ENCODE measurements at places on chromosomes 7 and 10.

- DNase-seq: peak; percentile 81
Observed at GRCh38 chr10:26367771-26368170, 70.4 kb upstream of the APBB1IP start.

- no peak for DNase-seq
Observed at GRCh38 chr7:25843467-25843866, 308.5 kb upstream of the NFE2L3 start.

GRCh38 chr10:35783305-35783838 is 141.3 kb upstream of the FZD8 start:
- DNase-seq: peak; percentile 90

- no peak for DNase-seq
Observed at GRCh38 chr7:2203766-2204300, 28.9 kb downstream of the MAD1L1 start.

DNA sequence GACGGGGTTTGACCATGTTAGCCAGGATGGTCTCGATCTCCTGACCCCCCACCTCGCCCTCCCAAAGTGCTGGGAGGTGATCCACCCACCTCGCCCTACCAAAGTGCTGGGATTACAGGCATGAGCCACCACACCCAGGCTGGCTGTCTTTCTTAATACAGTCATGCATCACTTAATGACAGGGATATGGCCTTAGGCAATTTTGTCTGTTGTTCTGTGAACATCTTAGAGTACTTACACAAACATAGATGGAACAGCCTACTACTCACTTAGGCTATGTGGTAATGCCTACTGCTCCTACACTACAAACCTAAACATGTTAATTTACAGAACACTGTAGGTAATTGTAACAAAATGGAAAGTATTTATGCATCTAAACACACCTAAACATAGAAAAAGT is 106.6 kb upstream of the KCNMA1 start:
- no peak for DNase-seq

GRCh38 chr7:77338883-77339629 is 77.1 kb downstream of the GSAP start:
- DNase-seq: no peak

- DNase-seq: no peak
Observed at GRCh38 chr10:125550362-125550761, 132.6 kb downstream of the TEX36 start.
